ENCODE measurements at places on chromosomes 6 and 20. TPM values are rescaled to one million over a fixed set of nuclear protein-coding genes. Genes with fewer than 3 reads are reported as not detected.

- DNase-seq = no peak
Measured at GRCh38 chr20:22619272-22619671, 34.9 kb upstream of the FOXA2 start.

- DNase-seq = no peak
Measured at GRCh38 chr20:24208652-24209051, 220.1 kb upstream of the GGTLC1 start.

DNA sequence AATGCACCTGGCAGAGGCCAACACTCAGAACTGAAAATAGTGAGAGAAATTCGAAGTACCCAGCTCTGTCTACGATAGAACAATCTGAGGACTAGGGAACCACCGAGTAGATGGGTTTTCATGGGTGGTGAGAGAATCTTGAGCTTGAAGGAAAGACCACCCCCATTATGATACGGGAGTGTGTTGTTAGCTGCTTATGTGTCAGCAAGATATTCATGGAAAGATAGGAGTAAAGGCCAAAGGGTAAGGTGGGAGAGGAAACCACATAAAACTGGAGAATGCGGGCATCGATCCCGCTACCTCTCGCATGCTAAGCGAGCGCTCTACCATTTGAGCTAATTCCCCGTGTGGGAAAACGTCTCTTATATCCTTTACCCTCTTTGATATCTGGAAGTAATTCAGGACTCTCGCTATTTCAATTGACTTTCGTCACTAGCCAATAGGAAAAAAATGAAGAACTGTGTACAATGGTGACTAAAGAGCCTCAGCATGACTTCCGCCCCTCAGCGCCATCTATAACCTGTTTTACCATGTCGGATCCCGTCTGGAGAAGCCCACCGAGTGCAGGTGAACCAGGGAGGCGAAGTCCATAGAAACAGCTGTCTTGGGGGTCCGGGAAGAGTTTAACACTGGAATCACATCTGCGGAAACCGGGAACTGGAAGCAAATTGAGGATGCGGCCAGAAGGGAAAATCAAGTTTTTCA lies 25.0 kb upstream of the ABT1 start:
- no peak for DNase-seq

- no peak for DNase-seq
Measured at GRCh38 chr6:42020967-42021366, 29.4 kb upstream of the TAF8 start.

Gene PTGIS
- 89.7 TPM for total RNA-seq

Gene ZDHHC14
- 19.1 TPM for total RNA-seq

Gene SRSF12
- 2.0 TPM for total RNA-seq

Data from sciatic nerve (tissue), 2 donors.